Endothelial cell of umbilical vein (primary cell): ENCODE measurements at places on chromosomes 5 and 9.

DNA sequence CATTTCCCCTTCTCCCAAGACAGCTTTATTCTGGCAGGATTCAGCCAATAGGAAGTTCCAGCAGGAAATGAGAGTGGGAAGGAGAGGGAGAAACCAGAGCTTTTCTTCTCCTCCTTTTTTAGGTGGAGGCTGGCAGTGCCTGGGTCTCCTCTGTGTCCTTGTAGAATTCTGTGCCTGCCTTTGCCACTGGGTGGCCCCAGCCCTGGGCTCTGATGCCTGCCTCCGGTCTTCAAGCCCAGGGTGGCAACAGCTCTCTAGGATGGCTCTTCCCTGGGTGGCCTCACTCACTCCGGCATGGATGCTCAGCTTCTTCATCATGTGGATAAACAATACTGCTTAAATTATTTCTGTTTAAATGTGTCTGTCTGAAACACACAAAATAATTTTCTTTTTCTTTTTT is 694.8 kb downstream of the SEMA5A start:
- DNase-seq, result no peak

DNA sequence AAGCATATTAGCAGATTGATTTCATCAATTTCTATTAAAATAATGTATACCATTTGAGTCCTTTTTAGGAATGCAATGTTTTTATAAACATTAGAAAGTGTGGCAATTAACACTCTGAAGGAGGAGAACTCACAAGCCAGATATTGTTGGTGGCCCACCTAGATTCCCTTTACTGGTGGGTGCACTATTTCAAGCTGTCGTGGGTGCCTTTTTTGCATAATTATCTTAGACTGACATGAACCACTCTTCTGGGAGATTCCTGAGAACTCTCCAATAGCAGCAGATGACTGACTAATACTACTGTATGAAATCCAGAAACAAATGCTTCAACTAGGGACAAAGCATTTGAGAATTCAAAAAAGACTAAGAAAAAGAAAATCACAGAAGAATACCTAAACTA is 526.0 kb downstream of the CDH18 start:
- no peak for DNase-seq

DNA sequence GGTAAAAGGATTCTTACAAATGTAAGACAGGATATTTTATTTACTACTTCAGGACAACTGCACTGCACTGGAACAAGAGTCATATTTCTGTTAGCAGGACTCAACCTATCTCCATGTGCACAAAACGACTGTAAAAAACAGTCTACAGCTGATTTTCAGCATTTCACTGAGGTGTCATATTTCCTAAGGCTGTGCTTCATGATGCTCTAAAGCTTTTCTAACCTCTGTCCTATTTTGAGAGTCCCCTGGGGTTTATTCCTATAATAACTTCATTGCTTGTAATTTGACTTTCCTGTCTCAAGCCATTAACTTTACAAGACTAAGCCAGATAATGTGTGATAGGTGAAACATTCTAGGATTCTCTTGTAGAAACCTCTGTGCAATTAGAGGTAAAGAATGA is 472.3 kb downstream of the HINT1 start:
- no peak for DNase-seq

GRCh38 chr5:42982107-42982622 is 58.0 kb downstream of the ANXA2R start:
- DNase-seq, result peak; percentile 30
